HTR-8/SVneo (cell line): ENCODE measurements at places on chromosomes 5 and 9.
A peak's percentile ranks its signal among the peaks of the same experiment; 100 is the strongest.

- peak; percentile 48 for DNase-seq
Observed at GRCh38 chr9:91197232-91198181, 164.2 kb downstream of the AUH start.

DNA sequence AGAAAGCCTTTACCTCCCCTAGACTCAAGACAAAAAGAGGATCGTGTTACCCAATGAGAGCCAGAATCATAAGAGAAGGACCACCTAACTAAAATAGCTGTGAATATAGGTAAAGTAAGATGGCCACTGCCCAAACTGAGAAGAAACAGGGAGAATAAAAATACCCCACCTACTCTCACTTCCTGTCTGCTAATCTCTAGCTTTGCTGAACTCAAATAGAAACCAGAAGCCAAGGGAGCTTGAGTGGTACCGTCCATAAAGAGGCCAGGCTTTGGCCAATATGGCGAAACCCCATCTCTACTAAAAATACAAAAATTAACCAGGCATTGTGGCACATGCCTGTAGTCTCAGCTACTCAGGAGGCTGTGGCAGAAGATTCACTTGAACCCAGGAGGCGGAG lies 123.0 kb upstream of the FST start:
- DNase-seq, result no peak

DNA sequence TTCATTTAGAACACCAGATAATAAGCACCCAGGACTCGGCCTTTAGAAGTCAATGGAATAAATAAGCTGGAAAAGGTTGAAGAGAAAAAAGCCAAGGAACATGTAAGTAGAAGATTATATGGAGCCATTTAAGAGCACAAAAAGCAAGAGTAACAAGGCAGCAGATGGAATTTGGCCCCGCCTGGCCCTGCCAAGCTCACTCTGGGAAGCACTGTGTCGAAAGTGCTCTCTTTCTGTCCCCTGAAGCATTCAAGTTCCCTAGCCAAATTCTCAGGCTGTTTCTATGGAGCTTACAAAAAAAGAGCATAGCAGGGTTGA lies 73.0 kb upstream of the GPR151 start:
- DNase-seq, result no peak

- no peak for DNase-seq
Observed at GRCh38 chr9:2214707-2215106, 199.6 kb downstream of the SMARCA2 start.

DNA sequence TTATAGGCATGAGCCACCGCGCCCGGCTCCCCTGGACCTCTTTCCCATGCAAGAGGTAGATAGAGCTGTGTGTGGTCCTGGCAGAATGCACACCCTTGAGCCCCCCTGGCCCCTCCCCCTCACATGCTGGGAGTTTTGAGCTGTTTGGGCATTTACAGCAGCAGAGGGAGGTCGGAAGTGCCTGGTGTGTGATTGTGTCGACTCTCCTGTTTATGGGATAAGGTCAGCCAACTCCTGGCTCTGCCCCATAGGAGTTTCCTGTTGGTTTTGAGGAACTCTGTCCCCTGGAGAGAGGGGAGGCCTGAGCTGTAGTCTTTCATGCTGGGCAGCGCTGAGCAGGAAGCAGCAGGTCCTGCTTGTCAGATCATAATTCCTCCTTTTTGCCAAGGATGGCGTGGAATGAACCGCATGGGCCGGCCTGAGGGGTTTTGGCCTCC lies 6.0 kb downstream of the LRRC8A start:
- no peak for DNase-seq

DNA sequence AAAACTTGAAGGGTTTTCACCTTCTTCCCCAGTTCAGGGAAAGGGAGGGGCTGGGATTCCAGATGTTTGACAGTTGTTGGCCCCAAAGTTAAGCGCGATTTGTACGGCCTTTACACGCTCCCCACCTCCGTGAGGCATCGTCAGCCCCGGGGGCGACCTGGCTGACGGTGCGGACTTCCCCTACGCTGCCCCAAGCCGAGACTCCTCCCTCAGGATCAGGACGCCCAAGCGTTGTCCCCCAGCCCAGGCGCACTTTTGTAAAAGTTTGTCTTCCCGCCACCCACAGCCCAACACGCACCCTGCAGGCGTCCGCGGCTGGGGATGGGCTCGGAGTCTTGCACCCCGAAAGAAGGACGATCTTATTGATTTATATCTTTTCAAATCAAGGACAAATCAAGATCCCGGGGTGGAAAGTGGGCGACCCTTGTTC lies 713 bp downstream of the MOB3B start:
- peak; percentile 13 for DNase-seq

DNA sequence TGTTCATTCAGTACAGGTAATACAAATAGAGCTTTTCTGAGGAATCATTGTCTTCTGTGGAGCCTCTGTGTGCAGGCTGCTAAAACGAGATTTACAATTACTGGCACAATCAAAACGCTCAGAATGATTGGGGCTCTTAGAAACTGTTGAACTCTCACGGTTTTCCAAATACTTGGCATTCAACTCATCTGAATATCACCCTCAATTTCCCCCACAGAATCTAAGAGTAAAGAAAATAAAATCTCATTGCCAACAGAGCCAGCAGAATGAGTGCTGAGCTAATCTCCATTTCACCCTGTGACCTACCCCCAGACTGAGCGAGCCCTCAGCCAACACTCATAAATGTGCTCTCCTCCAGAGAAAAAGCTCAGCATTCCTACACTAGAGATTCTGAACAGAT lies 35.3 kb upstream of the TMED7 start:
- no peak for DNase-seq

DNA sequence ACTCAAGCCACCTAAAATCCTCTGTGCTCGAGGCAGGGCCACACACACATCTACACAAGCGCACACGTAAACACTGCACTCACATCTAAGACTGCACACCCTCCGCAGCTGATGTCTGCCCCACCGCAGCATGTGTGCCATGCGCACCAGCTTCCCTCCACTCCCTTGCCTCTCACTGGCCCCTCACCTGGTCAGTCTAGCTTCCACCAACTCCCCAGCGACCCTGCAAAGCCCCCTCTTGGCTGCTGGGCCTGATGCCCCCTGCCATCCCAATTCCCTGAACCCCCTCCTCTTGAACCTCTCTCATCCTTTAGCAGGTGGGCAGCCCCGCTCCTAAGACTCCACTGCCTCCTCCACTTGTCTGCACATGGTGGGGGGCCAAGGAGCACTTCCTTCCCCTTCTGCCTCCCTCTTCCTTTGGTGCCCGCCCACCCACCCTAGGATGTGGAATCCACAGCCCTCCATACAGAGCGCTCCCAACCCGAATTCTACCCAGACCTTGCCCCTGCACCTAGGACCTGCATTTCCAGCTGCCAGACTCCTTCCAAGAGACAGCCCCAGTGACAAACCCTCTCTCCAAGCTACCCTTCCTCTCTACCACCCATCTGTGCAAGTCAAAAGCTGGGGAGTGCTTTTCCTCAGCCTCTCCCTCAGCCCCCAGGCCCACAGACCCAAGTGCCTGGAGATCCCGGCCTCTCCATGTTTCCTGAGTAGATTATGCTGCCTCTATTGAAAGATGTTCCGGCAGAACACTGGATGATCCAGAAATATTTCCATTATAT lies 23.9 kb downstream of the ADAMTS2 start:
- no peak for DNase-seq

GRCh38 chr5:66527478-66528035 lies 68.6 kb upstream of the MAST4 start:
- DNase-seq, result no peak

GRCh38 chr5:122844910-122845228 lies 544 bp upstream of the SNX24 start:
- no peak for DNase-seq

DNA sequence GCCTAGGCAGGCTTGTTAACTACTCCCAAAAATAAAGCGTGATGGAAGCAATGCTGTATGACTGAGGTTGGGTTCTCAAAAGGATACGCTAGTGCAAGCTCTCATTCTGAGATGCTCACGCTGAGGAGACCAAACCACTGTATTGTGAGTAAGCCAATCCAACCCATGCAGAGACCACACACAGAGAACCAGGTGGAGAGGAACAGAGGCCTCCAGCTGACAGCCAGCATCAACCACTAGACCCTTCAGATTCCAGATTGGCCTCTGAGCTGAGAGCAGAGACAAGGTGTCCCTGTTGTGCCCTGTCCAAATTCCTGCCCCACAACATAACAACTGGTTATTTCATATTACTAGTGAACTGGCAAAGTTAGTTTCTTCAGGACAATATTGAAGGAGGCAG lies 4.5 kb downstream of the TSTD2 start:
- DNase-seq, result no peak

DNA sequence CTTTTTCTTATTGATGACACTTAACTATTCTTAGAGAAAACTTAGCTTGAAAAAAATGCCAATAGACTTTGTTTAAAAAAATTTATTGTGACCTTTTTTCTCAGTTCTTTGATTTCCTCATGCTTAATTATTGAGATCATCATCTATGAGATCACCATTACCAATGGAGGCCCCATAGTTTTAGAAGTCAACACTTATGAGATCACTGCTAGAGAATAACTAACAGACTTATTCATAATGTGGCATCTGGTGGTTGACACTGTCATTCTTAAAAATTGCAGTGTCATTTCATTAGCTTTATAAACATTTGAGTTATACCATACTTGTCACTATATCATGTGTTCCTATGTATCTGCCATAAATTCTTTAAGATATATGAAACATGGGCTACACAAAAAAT lies 14.9 kb upstream of the FEM1C start:
- no peak for DNase-seq

- no peak for DNase-seq
Observed at GRCh38 chr5:172866802-172867748, 33.0 kb downstream of the ERGIC1 start.

DNA sequence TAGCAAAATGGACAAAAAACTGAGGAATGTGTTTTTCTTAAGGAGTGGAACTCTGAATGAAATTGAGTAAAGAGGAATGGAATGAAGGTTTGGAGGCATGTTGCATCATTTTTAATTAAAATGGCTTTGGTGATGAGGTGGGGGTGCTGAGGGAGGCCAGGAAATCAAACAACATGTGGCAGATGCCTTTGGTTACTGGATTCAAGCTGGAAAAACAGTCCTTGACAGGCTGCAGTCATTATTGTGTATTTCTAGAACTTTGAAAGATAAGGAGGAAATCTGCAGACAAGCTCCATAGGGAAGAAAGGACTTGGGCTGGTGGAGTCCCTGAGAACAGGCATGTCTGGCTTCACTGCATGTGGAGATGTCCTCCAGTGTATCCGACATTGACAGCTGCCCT lies 203.5 kb upstream of the HAPLN1 start:
- no peak for DNase-seq

GRCh38 chr5:133391354-133392136 lies 220.8 kb downstream of the FSTL4 start:
- no peak for DNase-seq

GRCh38 chr5:133361922-133362321 lies 250.4 kb downstream of the FSTL4 start:
- DNase-seq, result no peak

GRCh38 chr9:2638871-2639673 lies 17.5 kb downstream of the VLDLR start:
- DNase-seq, result no peak

GRCh38 chr5:68071736-68072135 lies 143.8 kb upstream of the PIK3R1 start:
- DNase-seq, result no peak

DNA sequence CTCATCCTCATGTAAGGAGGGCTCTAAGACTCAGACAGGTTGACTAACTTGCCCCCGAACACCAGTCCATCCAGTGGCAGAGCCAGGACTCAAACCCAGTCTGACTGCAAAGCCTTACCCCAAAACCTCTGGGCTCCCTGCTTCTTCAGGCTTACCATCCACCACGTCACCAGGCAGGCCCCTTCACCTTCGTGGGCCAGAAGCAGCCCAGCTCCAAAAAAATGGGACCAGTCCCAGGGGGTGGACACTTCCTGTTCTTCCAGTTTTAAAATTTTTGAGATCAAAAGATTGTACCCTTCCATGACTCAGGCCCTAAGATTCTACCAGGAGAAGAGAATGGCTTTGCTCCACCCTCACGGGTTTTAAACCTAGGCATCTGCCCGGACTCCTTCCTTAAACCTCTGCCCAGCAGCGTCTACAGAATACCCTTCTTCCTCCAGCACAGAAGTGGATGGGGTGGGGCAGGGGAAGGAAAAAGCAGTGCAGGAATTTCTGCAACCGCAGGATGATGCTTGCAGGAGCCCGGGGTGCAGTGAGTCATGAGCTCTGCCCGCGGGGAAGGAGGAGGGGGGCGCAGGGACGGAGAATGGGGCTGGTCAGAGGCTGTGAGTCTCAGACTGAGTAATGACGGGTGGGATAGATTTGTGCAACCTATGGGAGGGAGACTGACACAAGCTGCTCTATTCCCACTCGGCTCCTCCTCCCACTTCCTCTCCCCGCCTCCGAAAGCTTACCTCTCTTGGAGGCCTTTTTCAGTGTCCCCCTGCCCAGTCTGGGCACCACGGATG lies 50.4 kb upstream of the STXBP1 start:
- peak; percentile 92 for DNase-seq

DNA sequence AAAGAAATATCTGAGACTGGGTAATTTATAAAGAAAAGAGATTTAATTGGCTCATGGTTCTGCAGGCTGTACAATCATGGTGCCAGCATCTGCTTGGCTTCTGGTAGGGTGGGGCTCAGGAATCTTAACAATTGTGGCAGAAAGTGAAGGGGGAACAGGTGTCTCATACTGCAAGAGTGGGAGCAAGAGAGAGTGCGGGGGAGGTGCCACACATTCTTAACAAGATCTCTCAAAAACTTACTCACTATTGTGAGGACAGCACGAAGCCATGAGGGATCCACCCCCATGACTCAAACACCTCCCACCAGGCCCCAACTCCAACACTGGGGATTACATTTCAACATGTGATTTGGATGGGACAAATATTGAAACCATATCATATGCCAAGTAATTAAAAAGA lies 70.1 kb upstream of the PANK3 start:
- DNase-seq, result no peak

- DNase-seq, result no peak
Observed at GRCh38 chr5:98941131-98941883, 12.5 kb upstream of the CHD1 start.

DNA sequence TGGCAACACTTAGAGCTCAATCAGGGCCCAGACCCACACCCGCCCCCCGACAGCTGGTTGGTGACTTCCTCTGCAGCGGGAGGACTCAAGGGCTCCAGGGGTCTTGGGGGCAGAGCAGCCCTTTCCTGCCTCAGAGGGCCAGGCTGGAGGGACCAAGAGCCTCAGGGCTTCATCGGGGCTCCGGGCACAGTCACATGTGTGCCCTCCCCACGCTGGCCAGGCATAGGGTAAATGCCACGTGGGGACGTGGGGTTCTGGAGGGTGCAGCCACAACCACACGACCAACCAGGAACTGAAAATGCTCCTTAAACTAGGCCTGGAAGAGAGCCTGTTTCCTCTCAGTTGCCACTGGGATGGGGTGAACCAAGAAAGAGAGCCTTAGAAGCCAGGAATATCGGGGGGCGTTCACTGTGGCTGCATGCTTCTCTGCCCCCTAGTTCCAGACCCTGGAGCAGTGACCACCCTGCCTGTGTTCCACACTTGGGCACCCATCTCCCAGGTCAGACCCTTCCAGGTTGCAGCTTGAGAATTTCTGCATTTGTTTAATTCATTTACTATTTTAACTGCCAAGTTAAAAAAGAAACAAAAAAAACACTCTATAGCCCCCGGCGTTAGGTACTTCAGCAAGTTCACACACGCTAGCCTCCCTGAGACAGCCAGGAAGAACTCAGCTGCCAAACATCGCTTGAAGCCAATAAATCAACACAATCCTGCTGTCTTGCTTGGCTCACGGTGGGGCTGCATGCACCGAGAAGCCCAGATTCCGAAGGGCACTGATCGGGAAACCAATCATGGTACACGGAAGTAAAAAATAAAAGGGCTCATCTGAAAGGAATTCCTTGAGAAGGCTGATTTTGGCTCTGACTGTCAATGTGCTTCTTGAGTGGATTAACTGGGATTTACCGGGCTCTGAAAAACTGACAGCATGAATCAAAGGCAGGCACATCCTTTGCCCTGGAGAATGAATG lies 56.1 kb upstream of the PHYKPL start:
- DNase-seq, result peak; percentile 60
